ENCODE measurements at places on chromosomes 12 and 14.

DNA sequence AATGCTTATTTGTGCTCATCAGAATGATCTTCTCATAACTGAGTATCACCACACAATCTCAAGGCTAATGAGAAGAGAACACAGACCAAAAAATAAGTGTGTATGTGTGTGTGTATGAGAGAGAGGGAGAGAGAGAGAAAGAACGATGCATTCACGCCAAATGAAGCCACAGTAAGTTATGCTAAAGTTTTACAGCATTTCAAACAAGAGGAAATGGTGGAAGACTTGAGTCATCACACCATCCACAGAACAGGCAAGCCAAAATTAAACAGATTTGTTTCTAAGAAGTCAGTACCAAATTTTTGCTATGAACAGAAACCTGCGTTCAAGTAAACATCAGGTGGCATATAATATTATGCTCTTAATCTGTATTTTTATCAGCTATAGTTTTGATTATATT, 141.2 kb downstream of the MED13L start:
- no peak for DNase-seq

DNA sequence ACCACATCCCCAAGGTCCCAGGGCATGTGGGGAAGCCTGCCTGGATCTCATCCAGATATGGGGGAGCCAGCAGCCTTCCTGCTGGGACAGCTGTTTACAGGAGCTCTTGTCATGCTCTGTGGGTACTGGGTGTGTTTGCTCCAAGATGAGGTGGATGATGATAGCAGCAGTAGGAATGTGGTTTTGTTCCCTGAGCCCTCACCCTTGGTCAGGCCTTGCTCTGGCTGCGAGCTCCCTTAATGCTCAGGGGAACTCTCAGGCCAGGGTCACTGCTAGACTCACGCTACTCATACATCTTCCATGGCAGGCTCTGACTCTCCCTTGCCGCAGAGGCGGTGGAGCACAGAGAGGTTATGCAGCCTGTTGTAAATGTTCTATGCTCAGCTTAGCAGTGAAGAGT, 990.3 kb downstream of the AACS start:
- DNase-seq, result no peak

DNA sequence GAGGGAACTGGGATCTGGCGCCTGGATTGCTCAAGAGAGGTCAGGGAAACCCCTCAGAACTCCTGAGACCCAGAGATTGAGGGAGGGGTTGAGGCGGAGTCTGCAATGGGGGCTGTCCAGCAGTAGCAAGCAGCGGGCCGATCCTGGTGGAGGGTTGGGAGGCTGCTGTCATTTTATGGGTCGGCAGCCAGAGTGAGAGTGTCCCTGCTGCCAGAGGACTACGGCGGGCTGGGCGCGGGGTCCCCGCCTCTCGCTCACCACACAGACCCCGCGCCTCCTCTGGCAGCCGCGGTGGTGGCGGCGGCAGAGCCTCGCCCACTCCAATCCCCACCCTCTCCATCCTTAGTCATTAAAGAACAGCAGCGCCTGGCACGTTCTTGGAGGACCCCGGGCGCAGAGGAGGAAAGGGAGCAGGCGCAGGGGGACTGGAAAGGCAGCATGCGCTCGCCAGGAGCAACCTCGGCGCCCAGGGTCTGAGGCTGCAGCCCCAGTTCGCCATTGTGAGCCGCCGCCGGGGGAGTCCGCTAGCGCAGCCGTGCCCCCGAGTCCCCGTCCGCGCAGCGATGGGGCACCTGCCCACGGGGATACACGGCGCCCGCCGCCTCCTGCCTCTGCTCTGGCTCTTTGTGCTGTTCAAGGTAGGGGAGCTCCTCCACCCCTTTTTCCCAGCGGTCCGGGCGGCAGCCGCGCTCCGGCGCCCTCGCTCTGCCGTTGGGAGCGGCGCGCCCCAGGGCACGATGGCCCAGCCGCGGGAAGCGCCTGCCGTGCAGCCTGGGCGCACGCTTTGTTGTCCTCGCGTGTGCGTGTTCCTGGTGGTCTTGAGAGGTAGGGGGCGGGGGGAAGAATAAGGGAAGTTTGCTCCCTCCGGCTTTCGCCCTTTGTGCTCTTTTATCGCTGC, at the start of gene PTPRO:
TSS of gene PTPRO (plus strand) at position 345 of the 898 bp plus-strand sequence.
- DNase-seq, result no peak

- no peak for DNase-seq
These were observed 29.4 kb downstream of the PARP2 start for GRCh38 chr14:20372796-20373195.

GRCh38 chr12:1290716-1291115, 299.7 kb downstream of the ERC1 start:
- DNase-seq, result no peak

Measured in smooth muscle cell of the brain vasculature (primary cell).